Anterior cingulate cortex (tissue), 58 donors: ENCODE measurements at places on chromosomes 12 and 14.

- no peak for DNase-seq
Observed at GRCh38 chr14:100871234-100872186, 32.0 kb downstream of the RTL1 start.

- no peak for DNase-seq
Observed at GRCh38 chr12:124504273-124505000, 63.0 kb downstream of the NCOR2 start.

- no peak for DNase-seq
Observed at GRCh38 chr14:68181519-68182326, 362.1 kb downstream of the RAD51B start.

GRCh38 chr14:36091096-36091495 lies 85.4 kb downstream of the PTCSC3 start:
- no peak for DNase-seq

GRCh38 chr14:34582117-34582680 lies 42.7 kb upstream of the EAPP start:
- no peak for DNase-seq

DNA sequence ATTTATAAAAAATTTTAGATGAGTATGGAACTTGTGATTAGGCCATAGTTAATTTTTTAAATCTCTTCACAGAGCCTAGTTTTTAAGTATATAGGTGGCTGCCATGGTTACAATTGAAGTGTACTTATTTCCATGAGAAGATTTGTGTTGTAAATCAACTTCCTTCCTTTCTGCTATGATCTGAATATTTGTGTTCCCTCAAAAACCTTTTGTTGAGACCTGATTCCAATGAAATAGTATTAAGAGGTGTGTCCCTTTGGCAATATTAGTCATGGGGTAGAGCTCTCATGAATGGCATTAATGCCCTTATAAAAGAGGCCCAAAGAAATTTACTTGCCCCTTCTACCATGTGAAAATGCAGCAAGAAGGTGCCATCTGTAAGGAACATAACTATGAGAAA lies 28.8 kb downstream of the ETNK1 start:
- DNase-seq: no peak

- no peak for DNase-seq
Observed at GRCh38 chr14:104223101-104224041, 85.0 kb downstream of the KIF26A start.

DNA sequence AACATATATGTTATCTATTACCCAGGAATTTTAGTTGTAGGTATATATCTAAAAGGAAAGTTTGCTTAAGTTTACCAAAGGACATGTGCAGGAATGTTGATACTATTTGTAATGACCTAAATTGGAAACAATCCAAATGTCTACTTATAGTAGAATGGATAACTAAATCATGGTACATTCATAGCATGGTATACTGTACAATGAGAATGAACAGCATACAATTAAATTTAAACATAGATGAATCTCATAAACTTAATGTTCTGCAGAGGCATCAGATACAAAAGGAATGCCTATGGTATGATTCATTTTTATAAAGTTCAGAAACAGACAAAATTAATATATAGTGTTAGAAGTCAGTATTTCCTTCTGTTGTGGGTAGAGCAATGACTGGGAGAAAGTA lies 135.4 kb downstream of the GPHN start:
- no peak for DNase-seq

DNA sequence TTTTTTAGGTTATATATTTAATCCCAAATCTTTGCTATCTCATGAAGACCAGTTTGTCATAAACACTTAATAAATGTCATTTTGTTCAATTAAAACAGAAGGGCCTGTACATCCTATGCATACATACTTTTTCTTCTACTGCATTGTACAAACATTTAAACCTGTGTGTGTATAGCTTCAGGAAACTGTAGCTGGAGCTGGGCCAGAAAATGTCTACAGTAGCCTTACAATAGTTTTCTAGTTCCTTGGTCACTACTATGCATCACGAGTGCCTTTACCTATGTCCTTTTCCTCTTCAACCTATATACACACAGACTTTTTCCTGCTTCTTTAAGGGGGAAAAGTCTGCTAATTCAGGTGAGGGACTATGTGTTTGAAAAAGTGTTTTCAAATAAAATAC lies 302.8 kb downstream of the PAWR start:
- no peak for DNase-seq

DNA sequence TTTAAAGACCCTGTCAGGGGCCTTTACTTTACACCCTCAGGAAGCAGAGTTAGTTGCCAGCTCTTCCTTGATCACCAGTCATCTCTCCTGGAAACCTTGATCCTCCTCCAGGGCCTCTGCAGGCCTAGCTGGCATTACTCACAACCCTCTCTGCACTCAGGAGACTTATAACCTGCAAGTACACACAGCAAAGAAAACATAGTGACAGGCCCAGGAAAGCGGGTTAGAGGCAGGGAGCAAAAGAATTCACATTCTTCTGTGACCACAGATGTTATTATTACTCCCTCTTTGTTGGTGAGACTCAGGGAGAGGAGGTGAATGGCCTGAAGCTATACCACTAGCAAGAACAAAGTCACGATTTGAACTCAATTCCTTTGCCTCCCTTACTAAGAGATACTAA lies 87.4 kb downstream of the OR11H12 start:
- DNase-seq: no peak

GRCh38 chr12:1552911-1553491 lies 41.4 kb downstream of the FBXL14 start:
- DNase-seq: no peak

DNA sequence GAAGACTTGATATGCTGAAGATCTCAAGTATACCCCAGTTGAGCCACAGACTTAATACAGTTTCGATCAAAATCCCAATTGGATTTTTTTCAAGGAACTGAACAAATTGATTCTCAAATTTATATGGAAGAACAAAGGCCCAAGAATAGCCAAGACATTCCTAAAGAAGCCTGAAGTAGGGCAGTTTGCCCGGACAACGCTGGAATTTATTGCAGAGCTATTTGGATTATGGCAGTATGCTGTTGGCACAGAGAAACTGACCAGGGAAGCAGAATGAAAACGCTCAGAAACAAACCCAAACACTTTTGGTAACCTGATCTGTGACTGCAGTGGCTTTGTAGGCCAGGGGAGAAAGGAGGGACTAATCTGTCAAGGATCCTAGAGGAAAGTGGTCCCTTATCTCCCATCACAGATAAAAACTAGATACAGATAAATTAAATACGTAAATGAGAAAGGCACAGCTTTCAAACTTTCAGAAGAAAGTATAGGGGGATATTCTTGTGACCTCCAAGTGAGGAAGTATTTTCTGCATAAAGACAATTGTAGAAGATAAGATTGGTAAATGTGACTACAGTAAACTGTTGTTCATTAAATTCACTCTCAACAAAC lies 35.9 kb upstream of the GSC start:
- no peak for DNase-seq

GRCh38 chr12:47967461-47968321 lies 4.3 kb downstream of the TMEM106C start:
- DNase-seq: no peak

GRCh38 chr14:67411820-67412421 lies at the start of gene PLEK2:
Gene PLEK2 (minus strand): TSS chr14:67412165. CDS start chr14:67412059, 106 bp downstream.
- DNase-seq: no peak
